ENCODE measurements at places on chromosomes 6 and 20.
A peak's percentile ranks its signal among the peaks of the same experiment; 100 is the strongest.

DNA sequence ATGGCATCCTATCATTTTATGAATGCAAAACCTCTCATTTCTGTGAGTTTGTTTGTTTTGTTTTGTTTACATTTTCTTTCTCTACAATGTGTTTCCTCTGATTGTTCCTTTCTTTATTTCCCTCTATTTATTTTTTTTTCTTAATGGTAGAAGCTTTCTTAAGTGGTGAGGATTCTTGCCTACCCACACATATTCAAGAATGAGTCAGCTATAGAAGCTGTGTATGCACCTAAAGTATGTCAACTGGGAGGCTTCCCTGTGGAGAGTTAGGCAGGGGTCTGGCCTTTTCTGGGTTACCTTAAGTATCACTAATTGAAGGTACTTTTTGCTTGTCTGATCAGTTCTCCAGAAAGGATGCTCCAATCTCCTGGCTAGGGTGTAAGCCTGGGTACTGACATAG is 354.0 kb downstream of the ESR1 start:
- no peak for DNase-seq

GRCh38 chr6:47437592-47437991 is 40.0 kb upstream of the CD2AP start:
- DNase-seq: no peak

DNA sequence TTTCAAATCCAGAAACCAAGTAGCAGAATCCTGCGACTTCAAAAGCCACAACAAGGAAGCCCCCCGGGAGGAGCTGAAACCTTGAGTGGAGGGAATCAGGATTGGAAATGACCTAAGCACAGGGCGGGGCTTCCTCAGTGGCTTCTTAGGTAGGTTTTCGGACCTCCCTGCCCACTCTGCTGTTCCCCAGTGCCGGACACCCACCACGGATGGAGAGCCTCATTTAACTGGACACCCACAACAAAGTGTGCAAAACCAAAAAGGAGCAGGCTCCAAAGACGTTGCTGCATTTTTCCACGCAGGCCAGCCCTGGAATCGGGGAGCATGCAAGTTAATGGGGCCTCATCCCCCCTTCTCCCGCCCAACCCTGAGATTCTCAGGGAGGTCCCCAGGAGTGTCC is 144.4 kb downstream of the NFATC2 start:
- no peak for DNase-seq

DNA sequence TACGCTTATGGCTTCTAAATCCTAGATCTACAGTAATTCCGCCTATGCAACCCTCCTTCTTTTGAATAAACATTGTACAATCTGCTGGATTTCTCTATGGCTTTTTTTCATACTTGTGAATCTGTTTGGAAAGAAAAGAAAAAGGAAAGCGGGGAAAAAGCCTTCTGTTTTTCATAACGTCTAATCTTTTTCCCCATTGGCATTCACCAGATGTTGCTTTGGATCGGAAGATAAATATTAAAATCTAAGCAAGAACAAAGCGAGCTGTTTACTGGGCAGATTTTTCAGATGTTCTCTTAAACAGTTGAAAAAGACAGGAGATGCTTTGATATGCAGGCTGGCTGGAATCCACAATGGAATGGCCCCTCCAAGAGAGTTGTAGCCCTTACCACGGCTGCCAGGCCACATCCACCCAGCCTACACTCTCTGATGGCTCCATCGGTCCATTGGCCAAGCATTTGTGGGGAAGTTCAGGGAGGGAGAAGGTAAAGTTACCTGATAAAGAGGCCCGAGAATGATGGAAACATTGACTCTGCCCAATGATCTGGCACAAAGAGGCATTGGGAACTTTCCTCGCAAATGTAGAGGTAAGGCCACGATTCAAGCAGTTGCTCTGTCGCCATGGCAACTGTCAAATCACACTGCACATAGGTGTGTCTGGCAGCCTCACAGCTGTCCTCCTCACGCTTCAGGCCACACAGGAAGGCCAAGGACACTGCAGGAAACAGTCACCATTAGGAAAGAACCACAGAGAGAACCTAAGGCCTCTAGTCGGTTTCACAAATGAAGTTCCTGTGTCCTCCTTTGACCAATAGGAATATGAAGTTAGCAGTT is 70.3 kb downstream of the PKHD1 start:
- DNase-seq: no peak

DNA sequence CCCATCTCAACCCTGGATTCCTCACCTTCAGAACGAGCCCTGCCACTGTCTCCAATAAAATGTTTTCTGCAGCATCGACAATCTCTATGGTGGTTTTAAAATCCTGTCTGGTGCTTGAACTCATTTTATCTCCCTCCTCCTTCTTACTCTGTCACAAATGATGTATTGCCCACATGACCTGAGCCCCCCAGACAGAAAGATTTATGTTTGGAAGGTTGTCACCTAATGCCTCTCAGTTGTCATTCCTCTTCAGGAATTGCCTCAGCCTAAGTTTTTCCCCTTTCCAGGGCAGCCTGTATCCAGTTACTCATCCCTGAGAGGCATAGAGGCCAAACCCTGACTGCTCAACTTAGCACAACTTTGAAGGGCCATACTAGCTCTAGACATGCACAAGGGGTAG is 9.2 kb downstream of the GPX5 start:
- DNase-seq: no peak

GRCh38 chr6:15200087-15200486 is 45.8 kb upstream of the JARID2 start:
- DNase-seq: no peak

- DNase-seq: no peak
These were observed 112.5 kb downstream of the FAM217A start for GRCh38 chr6:3966426-3966825.

- DNase-seq: no peak
These were observed 485.5 kb downstream of the MMUT start for GRCh38 chr6:48977573-48977972.

DNA sequence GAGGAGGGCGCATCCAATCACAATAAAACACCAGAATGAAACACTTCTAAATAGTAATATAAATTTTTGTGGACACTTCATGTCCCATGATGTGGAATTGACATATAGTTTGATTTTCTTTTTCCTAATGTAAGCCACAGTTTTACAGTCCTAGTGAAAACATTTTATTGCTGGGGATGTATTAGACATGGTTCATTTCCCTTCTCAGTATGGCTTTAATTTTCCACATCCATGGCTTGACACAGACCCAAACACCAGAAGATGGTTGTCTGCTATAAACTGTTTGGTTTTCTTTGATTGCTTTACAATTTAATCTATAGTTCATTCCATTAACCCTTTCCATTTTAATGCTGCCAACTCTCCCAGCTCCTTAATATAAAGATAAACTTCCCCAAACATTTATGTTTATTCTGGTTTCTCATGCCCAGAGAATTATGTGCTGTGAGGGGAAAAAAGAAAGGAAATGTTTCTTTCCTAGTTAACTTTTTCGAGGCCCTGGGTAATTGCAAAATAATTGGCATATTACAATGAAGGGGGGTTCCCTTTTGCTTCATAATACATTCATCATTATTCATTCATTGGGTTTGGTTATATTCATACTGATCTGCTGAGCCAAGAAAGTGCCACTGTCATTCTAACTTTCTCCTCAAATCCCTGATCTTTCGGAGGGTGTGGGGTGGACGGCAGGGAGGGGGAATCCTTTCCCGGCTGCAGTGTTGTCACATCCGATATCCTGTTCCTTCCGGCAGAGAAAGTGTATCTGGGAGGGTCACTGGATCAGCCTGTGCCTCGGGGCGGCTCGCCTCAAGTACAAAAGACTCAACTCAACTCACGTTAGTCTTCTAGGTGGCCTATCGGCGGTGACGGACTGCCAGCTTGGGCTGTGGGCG is 127.6 kb upstream of the TFAP2D start:
- no peak for DNase-seq

- DNase-seq: no peak
These were observed 5.9 kb upstream of the BCAS1 start for GRCh38 chr20:54076259-54076658.

- DNase-seq: peak; percentile 78
These were observed 188.0 kb upstream of the TAB2 start for GRCh38 chr6:149129371-149130077.

DNA sequence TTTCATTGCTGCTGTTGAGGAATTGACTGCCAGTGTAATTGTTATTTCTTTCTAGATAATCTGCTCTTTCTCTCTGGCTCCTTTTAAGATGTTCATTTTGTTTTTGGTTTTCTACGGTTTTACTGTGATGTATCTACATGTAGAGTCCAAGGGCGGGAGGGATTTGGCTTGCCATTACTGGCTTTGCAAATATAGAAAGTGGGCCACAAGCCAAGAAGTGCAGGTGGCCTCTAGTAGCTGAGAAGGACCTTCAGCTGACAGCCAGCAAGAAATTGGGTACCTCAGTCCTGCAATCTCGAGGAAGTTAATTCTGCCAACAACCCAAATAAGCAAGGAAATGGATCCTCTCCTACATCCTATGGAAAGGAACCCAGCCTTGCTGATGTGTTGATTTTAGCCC is 42.8 kb upstream of the GLP1R start:
- DNase-seq: no peak

- no peak for DNase-seq
These were observed 101.3 kb downstream of the SASH1 start for GRCh38 chr6:148443798-148444560.

- DNase-seq: no peak
These were observed 353.4 kb downstream of the PTPRT start for GRCh38 chr20:42836339-42836738.

- peak; percentile 46 for DNase-seq
These were observed 105.1 kb upstream of the HCRTR2 start for GRCh38 chr6:55069132-55069781.

DNA sequence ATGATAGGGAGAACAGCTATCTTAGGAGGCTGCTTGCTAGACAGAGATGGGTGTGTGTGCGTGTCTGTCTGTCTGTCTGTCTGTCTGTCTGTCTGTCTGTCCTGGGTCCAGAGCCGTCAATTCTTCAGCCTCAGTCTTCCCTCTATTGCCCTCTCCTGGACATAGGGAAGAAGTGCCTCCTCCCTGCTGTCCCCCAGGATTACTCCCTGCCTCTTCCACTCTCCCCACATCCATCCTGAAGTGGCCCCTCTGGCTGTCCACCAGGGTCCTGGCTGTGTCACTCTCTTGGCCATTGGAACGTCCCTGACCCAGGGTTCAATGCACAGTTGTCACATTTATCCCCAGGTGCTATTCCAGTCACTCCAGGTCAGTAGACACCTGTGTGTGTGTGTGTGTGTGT is 10.2 kb downstream of the TREML2 start:
- no peak for DNase-seq

DNA sequence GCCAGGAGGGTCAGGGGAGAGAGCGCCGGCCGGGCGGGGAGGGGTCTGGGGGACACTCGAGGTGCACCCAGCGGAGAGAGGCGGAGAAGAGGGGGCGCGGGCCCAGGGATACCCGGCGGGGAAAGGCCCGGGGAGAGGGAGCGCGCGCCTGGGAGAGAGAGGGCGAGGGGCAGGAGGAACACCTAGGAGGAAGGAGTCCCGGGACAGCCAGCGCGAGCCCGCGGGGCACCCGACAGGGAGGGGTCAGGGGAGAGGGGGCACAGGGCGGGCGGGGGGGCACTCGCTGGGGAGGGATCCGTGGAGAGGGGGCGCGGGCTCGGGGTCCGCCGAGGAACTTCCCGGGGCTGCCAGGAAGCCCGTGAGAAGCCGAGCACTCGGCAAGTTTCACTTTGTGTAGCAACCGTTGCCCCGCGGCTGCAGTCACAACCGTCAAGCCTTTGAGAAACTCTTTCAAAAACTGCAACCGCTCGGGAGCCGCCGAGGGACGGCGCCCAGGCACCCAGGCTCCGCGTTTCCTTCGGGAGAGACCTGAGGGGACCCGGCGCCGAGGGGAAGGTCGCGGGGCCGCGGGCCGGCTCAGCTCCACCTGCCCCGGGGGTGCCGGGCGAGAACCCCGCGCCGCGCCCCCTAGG is 471 bp downstream of the EZR start:
- peak; percentile 61 for DNase-seq

DNA sequence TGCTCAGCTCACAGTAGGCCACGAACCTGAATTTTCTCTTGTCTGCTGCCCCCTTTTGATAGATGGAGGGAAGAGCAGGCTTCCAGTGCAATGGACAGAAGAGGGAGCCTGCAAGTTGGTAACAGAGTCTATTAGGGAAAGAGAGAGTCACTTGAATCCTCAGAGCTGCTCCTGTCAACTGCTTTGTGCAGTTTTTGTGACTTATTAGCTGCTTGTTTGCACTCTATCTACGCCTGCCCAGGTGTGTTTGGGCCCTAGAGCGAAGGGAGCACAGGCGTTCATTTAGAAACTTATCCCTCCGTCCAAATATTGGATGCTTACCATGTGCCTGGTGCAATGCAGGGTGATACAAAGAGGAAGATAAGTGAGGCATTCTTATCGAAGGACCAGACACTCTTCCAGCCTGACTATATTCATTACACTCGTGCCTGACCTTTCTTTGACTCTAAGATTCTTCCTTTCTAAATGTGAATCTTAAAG is 11.6 kb upstream of the SLC2A12 start:
- peak; percentile 64 for DNase-seq

- no peak for DNase-seq
These were observed 96.9 kb upstream of the FOXO3 start for GRCh38 chr6:108463784-108464183.

DNA sequence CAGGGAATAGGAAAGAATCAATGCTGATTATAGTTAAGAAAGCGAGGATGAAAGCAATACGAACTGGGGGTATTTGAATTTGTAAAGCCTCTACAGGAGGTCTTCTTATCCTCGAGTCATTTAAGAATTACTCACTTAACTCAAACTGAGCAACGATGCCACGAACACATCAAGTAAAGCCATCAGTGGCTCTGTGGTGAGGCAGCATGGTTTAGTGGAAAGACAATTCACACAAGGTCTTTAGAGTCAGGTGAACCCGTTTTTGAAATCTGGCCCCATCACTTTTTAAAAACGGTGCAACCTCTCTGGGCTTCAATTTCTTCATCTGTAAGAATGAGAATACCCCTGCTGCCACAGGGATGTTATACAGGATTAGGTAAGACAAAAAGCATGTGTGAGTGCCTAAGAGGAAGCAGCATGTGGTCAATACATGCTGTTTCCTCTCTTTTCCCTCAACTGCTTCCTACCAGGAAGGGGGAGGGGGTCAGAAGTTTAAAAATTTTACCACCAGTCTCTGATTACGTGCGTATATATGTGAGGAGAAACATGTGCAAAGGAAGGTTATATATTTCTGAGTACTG is 162.0 kb downstream of the BTBD9 start:
- DNase-seq: no peak

DNA sequence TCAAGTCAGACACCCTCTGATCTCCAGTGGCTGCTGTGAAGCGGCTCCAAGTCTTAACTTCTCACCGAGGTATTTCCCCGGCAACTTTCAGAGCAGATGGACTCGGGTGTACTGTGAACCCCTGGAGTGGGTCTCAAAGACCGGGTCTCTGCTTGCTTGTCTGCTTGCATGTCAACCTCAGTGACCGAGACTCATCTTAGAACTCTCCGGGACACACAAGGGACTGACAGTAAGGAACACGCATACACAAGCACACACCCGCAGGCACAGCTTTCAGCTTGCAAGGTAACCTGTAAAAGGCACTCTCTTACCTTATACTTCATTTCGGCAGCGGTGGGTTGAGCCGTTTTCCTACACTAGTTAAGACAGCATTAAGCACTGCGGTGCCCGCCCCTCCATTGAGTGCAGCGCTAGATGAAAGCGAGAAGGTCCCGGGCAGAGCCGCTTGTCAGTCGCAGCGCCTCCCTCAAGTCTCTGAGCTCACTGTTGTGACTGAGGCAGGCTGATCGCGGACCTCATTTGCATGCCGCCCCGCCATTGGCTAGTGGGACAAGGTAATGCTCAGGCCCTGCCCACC is at the start of gene NEDD9:
NEDD9 (minus strand) TSS at position 476 of the 577 bp plus-strand sequence; CDS start at position 323, 153 bp downstream.
- DNase-seq: peak; percentile 92
